ENCODE measurements at places on chromosomes 11 and 22.

GRCh38 chr22:18955696-18956095, 19.6 kb upstream of the PRODH start:
- DNase-seq = no peak

DNA sequence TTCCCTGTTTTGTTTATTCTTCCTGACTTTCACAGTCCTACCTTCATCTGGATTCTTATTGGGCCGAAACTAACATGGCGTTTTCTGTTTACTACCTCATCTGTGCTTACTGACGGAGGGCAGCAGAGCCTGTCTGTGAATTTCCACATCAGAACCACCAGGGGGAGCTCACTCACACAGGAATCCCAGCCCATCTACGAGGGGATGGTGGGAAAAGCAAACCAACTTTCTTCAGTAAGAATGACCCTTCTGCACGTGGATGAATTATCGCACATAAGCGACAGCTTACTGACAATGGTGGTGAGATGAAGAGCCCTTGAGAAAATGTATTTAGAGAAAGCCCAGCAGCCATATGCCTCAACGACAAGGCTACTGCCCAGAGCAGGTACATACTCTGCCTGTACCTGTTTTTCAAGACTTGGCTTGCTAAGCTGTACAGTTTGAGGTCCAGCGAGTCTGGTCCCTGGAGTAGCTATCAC, 42.5 kb downstream of the LARGE2 start:
- DNase-seq = peak; percentile 82

DNA sequence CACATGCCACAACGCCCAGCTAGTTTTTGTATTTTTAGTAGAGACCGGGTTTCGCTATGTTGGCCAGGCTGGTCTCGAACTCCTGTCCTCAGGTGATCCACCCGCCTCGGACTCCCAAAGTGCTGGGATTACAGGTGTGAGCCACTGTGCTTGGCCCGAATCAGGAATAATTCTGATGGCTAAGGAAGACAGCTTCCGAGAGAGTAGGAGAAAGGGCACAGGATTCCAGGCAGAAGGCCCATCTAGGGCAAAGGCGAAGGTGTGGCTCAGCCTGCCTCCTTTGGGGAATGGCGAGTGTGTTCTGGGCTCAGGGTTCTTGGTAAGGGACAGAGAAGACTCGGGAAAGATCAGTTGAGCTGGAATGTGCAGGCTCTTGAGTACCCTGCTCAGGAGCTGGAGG, 1.6 kb upstream of the SYCE3 start:
- DNase-seq = no peak

GRCh38 chr22:16969508-16970327, 38.3 kb downstream of the GAB4 start:
- DNase-seq = no peak

GRCh38 chr11:14288189-14288935, 70.6 kb downstream of the RRAS2 start:
- no peak for DNase-seq

GRCh38 chr11:79520086-79520485, 79.3 kb upstream of the TENM4 start:
- DNase-seq = no peak

GRCh38 chr11:76665921-76666351, 4.6 kb downstream of the LRRC32 start:
- no peak for DNase-seq

- no peak for DNase-seq
Observed at GRCh38 chr11:10398525-10398924, 56.5 kb upstream of the AMPD3 start.

- no peak for DNase-seq
Observed at GRCh38 chr11:130806746-130807145, 109.5 kb downstream of the SNX19 start.

DNA sequence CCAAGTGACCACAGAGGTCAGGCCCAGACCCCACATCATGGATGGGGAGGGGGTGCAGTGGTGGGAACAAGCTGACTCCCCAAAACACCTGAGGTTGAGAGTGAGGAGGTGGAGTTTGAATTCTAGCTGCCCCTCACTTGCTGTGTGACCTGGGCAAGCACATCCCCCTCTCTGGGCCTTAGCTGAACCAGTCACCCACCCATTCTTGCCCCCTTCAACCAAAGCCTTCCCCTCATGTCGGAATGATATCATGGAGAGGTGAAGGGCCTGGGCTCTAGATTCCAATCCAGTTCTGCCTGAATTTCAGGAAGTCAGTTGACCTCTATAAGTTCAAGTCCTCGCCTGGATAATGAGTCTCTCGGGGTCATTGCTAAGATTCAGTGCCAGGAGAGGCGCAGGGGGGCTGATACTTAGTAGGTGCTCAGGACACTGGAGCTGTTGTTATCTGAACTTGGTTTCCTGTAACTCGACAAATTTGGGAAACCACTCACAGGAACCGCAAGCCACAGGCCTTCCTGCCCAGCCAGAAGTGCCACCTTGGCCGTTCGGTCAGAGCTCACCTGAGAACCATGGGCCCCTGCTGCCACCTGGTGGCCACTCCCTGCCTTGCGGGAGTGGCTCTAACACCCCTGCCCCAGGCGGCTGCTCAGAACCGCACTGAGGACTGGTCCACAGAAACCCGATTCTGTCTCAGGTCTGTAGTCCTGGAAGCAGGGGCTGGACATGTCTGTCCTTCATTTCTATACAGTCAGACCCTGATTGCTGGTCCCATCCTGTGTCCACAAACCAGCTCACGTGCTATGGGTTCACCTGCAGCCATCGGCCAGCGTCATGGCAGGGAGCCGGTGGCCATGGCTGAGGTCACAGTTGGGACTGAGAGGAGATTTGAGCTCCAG, 6.9 kb downstream of the CDC42EP1 start:
- DNase-seq = peak; percentile 79

DNA sequence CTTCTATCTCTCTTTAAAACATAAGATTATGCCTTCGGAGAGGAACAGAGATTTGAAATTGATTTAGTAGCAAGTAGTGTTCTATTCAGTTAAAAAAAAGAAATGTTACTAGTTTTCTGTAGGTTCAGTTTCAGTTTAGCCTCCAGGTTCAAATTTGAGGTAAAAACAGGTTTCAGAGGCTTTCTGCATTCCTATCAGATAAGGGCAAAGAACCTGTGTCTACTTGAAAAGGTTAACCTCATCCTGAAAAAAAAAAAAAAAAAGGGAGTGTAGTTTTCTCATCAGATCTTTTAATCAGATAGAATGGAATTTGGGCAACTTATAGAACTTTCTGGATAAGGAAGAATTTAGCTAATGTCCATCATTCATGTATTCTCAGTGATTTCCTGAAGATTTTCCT, 12.1 kb downstream of the C11orf97 start:
- no peak for DNase-seq

- DNase-seq = no peak
Observed at GRCh38 chr11:133659538-133660201, 127.4 kb upstream of the OPCML start.

GRCh38 chr11:35247428-35247827, 108.5 kb downstream of the CD44 start:
- DNase-seq = no peak

DNA sequence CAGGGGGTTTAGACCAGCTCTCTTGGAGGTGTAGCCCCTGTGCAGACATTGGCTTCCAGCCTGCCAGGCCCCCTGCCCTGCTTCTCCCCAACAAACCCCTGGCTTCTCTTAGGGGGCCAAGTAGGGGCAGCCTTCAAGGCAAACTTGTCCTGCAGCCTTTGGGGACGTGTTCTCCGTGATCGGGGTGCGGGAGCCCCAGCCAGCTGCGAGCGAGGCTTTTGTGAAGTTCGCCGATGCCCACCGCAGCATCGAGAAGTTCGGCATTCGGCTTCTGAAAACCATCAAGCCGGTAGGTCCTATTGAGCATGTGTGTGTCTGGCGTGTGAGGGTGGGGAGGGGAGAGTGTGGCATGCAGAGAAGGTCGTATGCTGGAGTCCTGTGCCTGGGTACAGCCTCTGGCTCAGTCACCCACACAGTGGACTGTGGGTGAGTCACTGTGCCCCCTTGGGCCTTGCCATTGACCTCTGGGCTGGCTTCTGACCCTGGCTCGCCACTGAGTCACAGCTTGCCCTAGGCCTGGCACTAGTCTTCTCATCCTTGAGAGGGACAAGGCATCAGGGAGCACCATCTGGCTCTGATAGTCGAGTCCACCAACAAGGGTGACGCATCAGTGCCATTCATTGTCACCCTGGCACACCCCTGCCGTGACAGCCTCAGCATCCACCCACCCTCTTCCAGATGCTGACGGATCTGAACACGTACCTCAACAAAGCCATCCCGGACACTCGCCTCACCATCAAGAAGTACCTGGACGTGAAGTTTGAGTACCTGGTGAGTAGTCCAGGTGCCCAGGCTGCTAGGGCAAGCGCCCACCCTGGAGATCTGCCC, 11.4 kb downstream of the SLC16A8 start:
- no peak for DNase-seq

DNA sequence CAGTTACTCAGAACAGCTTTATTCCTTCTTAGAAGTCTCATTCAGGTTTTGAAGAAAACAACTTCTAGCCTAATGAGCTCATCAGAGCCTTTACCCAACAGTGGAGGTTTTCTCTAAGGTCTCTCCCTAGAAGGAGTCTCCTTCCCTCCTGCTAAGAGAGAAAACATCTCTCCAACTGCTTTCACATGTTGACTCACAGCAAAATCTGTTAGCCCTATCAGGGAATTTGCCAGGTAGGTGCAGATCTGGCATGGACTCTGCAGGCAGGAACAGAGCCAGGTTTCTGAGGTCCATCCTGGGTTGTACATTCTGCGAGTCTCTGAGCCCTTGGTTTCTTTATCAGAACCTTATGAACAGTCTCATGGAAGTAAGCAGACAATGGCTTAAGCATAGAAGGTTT, 214.4 kb downstream of the HIPK3 start:
- DNase-seq = no peak

Measured in HEK293T (cell line).